NCI-H1694 (cell line): ENCODE measurements at places on chromosomes 4 and X.

GRCh38 chr4:44025376-44026020 lies 423.1 kb downstream of the KCTD8 start:
- DNase-seq = no peak

- DNase-seq = no peak
Measured at GRCh38 chr4:109816082-109816442, 500 bp downstream of the GAR1 start.

DNA sequence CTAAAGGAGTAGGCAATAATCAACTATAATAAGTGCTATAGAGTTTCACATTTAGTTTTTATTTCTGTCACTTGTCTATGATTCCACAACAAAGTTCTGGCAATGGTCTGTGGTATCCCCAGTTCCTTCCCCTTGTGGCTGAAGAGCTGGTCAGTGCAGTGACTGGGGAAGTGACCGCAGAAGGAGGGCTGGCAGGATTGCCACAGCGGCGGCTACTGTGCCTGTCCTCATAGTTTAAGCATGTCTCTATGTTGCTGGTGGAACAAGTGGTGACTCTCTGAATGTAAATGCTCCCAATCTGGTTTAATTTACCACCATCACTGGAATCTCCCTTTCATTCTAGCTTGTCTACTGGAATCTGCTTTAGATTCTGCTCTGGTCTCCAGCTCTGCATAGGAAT lies 170.6 kb upstream of the GK2 start:
- DNase-seq = no peak

GRCh38 chr4:165537028-165537648 lies 158.3 kb downstream of the CPE start:
- DNase-seq = peak; percentile 64
